ENCODE measurements at places on chromosomes 7 and 10. TPM values are rescaled to one million over a fixed set of nuclear protein-coding genes. Genes with fewer than 3 reads are reported as not detected.

DNA sequence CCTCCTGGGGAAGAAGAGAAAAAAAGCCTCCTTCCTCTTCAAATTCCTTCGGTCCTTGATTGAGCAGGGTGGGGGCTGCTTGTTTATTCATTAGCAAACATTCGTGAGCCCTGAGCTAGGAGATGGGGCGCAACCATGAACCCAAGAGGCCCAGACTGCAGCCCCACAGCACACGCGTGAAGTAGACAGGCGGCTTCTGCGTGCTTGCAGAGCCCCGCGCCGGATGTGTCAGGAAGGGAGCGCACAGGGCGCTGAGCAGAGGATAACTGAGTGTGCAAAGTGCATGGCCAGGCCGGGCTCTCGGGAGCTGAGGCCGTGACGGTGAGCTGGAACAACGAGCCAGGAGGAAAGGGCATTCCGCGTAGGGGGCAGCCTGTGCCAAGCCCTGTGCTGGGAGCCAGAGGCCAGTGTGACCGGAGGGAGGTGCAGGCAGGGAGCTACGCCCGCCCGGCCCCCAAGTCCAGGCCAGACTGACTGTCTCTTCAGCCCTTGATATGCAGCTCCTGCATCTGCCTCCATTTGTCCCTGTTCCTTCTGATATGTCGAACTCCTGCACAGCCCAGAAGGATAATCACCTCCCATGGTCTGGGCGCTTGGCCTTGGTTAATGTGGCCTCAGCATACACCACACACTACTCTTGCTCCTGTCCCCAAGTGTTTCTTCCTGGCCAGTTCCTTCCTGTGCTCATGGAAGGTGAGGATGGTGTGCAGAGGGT, 4.6 kb downstream of the FOXL3 start:
- no peaks in the 10 kb centered on the region for H3K36me3 ChIP-seq
- H3K4me3 ChIP-seq: no peak overlapping the region
- DNase-seq: no peak
- no peaks in the 10 kb centered on the region for H3K4me1 ChIP-seq

SPDYE2B gene
- not detected for total RNA-seq

GRCh38 chr10:57638411-57638810, 629.3 kb downstream of the IPMK start:
- no peaks in the 10 kb centered on the region for H3K27me3 ChIP-seq
- H3K4me3 ChIP-seq: no peak overlapping the region
- no peak for DNase-seq
- H3K27ac ChIP-seq: no peak overlapping the region
- H3K4me1 ChIP-seq: no peaks in the 10 kb centered on the region

GRCh38 chr7:97868314-97868713, 3.9 kb downstream of the ASNS start:
- H3K27ac ChIP-seq: no peak overlapping the region
- H3K4me3 ChIP-seq: no peak overlapping the region
- peaks cover 17% of the 10 kb centered on the region for H3K36me3 ChIP-seq
- DNase-seq: no peak

GRCh38 chr7:37180828-37181549, 267.7 kb downstream of the ELMO1 start:
- H3K27ac ChIP-seq: no peak overlapping the region
- no peak overlapping the region for H3K4me3 ChIP-seq
- H3K4me1 ChIP-seq: no peaks in the 10 kb centered on the region
- no peak for DNase-seq

VWA2 gene
- not detected for total RNA-seq

FAM25G gene
- total RNA-seq: not detected

GRCh38 chr10:121325490-121326231, 272.6 kb downstream of the FGFR2 start:
- H3K4me1 ChIP-seq: no peaks in the 10 kb centered on the region
- no peaks in the 10 kb centered on the region for H3K36me3 ChIP-seq
- DNase-seq: no peak
- H3K4me3 ChIP-seq: no peak overlapping the region

TEX47 gene
- total RNA-seq: not detected

GRCh38 chr10:25901199-25901598, 32.8 kb upstream of the MYO3A start:
- DNase-seq: no peak
- no peaks in the 10 kb centered on the region for H3K4me1 ChIP-seq
- H3K27ac ChIP-seq: no peak overlapping the region
- H3K4me3 ChIP-seq: no peak overlapping the region
- no peaks in the 10 kb centered on the region for H3K27me3 ChIP-seq

MMP21 gene
- not detected for total RNA-seq

NKX2-3 gene
- total RNA-seq: not detected

FAM131B gene
- total RNA-seq: 3.4 TPM

DNA sequence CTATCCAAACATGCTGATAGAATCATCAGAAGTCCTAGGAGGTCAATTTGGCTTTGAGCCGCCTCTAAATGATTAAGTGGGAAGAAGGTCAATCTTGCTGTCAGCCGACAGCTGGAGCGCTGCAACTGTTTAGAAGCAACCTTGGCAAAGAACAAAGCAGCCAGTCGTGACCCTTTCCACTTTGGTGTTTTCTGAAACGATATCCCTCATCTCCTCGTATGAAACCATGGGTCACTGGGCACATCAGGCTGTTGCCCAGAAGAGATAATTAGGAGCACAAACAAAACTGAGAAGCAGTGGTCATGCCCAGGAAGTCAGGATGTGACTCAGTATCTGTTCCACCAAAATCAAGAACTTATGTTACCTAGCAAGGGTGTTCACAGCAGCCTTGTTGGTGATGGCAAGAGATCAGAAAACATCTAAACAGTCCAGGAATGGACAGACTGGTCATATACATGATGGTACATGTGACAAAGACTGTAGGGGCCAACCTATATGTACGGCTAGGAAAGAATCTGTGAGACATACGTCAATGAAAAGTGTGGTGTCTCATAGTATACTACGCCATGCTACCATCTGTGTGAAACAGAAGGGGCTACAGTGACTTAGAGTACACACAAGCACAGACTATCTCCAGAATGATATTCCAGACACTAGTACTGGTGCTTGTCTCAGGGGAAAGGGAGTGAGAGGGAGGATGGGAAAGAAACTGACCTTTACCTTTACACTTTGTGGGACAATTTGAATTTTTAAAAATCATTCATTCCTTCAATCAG, 22.4 kb downstream of the STN1 start:
- H3K4me3 ChIP-seq: no peak overlapping the region
- DNase-seq: peak; percentile 66
- H3K4me1 ChIP-seq: peaks cover 19% of the 10 kb centered on the region

MRPL32 gene
- 56.7 TPM for total RNA-seq

DNA sequence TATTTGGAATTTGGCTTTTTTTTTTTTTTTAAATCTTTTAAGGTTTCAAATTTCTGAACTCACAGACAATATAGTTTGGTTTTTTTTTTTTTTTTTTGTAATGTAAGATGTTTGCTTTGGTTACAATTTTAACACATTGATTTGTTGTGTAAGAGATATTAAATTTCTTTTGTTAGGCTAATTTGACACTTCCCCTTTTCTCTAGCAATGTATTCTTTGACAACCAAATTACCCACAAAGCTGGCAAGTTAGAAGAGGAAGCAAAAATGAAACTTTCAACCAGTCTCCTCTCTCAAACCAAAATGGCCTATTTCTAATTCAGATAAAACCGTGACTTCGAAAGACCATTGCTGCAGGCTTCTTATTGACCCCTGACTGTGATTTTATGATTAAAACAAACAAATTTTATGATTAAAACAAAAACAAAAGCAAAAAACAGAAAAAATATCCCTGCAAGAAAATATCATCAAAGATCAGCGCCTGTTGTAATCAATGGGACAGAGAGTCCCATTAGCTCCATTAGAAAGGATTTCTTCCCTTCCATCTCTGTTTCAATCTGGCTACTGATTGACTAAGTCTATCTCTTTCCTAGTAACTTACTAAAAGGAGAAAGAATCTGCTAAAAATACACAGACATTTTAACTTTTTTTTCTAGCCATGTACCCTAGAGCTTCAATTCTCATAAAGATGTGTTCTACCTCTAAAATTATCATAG, 489.2 kb downstream of the MDFIC start:
- H3K36me3 ChIP-seq: no peaks in the 10 kb centered on the region
- H3K27ac ChIP-seq: no peak overlapping the region
- no peaks in the 10 kb centered on the region for H3K27me3 ChIP-seq
- H3K4me1 ChIP-seq: no peaks in the 10 kb centered on the region

DNA sequence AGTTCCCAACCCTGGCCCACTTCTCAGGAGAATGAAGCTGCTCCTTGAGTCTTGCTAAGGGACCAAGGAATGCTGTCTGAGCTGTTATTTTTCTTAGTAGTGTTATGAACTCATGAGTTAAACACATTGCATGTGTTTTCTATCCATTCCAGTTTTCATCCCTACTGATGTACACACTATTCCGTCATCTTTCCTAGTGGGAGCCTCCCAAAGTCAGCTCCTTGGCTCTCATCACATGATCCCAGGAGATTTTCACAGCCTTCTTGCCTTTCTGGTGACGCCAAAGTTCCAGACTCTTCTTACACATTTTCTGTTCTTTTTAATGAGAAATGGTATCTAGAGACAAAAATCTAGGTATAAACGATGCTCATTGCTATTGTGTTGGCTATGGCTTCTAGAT, 8.4 kb upstream of the C10orf71 start:
- peaks cover 31% of the 10 kb centered on the region for H3K27me3 ChIP-seq
- no peaks in the 10 kb centered on the region for H3K36me3 ChIP-seq
- no peak for DNase-seq
- H3K4me3 ChIP-seq: no peak overlapping the region
- no peak overlapping the region for H3K27ac ChIP-seq

MRPS17 gene
- 15.2 TPM for total RNA-seq

SPDYE11 gene
- total RNA-seq: not detected

CROT gene
- 7.5 TPM for total RNA-seq

- H3K4me3 ChIP-seq: no peak overlapping the region
- H3K36me3 ChIP-seq: no peaks in the 10 kb centered on the region
- peaks cover 9% of the 10 kb centered on the region for H3K4me1 ChIP-seq
- DNase-seq: peak; percentile 94
- H3K27me3 ChIP-seq: no peaks in the 10 kb centered on the region
These were observed 234.5 kb downstream of the AHR start for GRCh38 chr7:17532861-17533404.

- H3K36me3 ChIP-seq: peaks cover 4% of the 10 kb centered on the region
- DNase-seq: no peak
- H3K27me3 ChIP-seq: no peaks in the 10 kb centered on the region
- peak overlapping the region; percentile 68 for H3K4me3 ChIP-seq
- peak overlapping the region; percentile 94 for H3K27ac ChIP-seq
- H3K4me1 ChIP-seq: peaks cover 2% of the 10 kb centered on the region
These were observed 1.3 kb downstream of the MBLAC1 start for GRCh38 chr7:100127866-100128636.

DNA sequence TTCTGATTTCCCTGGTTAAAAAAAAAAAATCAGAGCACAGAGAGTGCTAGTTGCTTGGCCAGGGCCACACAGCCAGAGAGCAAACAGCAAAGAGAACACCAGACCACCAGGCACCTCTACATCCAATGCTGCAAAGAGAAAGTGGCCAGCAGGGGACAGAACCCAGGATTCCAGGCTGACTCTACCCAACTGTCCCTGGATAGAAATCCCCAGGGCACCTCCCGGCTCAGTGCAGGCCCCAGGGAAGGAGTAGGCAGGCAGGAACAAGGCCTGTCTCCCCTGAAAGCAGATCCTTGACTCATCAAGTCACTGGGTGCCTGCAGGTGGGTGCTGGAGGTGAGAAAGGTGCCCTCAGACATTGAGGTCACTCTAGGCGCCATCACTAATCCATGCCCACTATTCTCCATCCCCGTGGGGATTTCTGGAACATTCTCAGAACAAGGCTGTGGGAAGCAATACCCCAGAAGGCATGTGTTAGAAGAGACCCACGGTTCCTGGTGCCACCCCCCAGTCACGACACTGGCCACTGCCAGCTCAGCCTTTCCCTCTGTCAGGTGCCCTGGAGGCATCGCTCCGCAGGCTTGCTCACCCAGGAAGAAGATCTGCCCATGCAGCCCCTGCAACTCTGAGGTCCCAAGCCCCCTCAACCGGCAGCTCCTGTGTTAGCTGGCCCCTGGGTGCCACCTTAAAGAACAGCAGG, 154.8 kb downstream of the GRID1 start:
- no peak overlapping the region for H3K4me3 ChIP-seq
- H3K36me3 ChIP-seq: no peaks in the 10 kb centered on the region
- no peak for DNase-seq
- H3K4me1 ChIP-seq: no peaks in the 10 kb centered on the region
- no peaks in the 10 kb centered on the region for H3K27me3 ChIP-seq

DNA sequence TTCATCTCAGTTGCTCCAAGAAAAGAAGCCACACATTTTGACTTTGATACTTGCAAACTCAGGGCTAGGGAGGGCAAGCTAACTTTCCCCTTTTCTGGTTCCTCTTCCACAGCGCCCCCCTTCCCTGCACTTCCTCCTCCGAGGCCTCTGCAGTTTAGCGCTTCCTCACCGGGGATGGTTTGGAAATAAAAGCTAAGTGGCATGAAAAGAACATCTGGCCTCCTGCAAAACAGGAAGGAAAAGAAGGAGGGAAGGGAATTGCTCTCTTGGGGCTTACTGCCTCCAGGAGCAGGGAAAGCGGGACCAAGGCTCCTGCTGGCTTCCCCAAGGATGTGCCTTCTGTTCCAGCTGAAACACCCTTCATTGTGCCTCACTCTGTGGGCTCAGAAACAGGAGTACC, 42.3 kb downstream of the PRKCQ start:
- no peak overlapping the region for H3K4me3 ChIP-seq
- H3K27ac ChIP-seq: no peak overlapping the region
- no peak for DNase-seq
- no peaks in the 10 kb centered on the region for H3K4me1 ChIP-seq

DNA sequence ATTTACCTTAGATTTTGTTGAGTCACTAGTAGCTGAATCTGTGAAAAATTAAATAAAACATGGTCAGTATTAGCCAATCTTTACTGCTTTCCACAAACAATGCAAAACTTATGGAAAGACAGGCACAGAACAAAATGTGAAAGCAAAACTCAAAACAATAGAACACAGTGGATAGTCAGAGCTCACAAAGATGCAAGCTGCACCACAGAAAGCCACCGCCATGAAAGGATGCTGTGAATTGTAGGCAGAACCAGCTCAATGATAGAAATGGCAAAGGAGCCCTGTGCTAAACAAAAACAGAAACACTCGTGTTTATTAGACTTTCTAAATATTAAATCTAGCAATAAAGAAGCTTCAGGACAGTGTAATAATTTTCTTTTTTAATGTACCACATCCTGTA, 134.4 kb downstream of the ARHGAP21 start:
- no peak overlapping the region for H3K4me3 ChIP-seq
- peaks cover 48% of the 10 kb centered on the region for H3K36me3 ChIP-seq
- no peaks in the 10 kb centered on the region for H3K27me3 ChIP-seq
- DNase-seq: no peak

REEP3 gene
- 48.6 TPM for total RNA-seq

DNA sequence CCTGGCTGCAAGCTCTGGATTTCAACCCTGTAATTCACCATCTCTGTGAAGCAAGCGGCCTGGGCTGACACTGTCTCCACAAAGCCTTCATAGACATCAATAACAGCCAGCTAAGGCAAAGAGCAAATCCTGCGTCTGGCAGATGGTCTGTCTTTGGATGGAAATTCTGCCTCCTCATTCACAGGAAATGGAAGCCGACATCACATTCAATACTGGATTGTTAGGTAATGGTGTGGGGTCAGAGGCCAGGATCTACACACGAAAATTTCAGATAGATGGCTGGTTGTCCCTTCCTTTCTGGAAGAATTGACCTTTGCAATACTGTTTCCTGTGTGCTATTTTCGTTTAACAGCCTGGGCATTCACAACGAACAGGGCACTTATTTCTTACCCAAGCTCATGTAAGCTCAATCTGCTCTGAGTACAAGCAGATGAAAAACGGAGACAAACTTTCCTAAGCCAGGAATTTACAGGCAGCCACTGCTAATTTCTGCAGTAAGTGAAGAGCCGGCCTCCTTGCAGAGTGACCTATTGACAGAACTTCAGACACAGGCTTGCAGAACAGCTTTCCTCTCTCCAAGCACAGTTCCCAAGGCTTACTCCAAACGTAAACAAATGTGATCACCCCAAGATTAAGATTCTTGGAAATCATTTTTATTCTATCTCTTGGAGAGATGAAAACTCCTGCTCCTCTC, 3.1 kb upstream of the ADAM12 start:
- H3K4me3 ChIP-seq: no peak overlapping the region
- no peaks in the 10 kb centered on the region for H3K27me3 ChIP-seq
- H3K27ac ChIP-seq: peak overlapping the region; percentile 5

Measured in IMR-90 (cell line).